AG10803 (cell line): ENCODE measurements at places on chromosomes 7 and 10.
A peak's percentile ranks its signal among the peaks of the same experiment; 100 is the strongest.

DNA sequence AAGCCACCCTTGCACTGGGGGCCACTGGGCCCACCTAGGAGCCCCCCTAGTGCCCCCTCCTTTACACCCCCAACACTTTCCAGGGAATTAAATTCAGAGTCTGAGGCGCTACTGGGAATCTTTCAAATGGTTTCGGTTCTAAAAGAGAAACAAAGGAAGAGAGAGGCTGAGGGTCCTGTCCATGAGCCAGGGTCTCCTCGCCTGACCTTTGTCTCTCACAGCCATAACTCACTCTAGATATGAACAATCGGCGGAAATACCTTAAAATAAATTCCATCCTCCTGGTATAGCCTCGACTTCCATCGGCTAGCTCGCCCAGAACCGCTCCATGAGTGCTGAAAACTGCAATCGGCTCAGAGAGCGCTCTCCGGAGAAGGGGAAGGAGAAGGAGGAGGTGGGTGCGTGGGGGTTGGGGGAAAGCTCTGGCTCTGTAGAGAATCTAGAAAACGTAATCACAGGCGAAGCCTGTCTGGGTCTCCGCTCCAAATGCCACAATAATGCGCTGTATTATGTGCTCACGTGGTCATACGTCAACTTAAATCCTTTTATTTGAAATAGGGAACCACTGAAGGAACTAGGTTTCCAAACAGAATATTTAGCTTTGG is 12.6 kb downstream of the HOXA4 start:
- no peak for DNase-seq

- DNase-seq: peak; percentile 33
These were observed 132.2 kb upstream of the INHBA start for GRCh38 chr7:41834805-41835694.

DNA sequence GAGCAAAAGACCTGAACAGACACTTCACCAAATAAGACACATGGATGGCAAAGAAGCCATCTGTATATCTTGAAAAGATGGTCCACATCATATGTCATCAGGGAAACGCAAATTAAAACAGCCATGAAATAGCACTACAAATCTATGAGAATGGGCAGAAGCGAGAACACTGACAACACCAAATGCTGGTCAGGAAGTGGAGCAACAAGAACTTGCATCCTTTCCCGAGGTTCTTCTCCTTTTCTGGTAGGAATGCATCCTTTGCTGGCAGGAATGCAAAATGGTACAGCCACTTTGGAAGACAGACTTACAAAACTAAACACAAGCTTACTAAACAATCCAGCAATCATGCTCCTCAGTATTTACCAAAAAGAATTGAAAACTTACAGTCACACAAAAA is 60.0 kb downstream of the PIK3AP1 start:
- no peak for DNase-seq

- no peak for DNase-seq
These were observed 50.4 kb upstream of the EBF3 start for GRCh38 chr10:130014263-130015074.

GRCh38 chr7:42461537-42461936 is 224.5 kb upstream of the GLI3 start:
- no peak for DNase-seq

GRCh38 chr10:101986624-101986971 is 69.4 kb downstream of the ARMH3 start:
- DNase-seq: no peak

- no peak for DNase-seq
These were observed 51.6 kb upstream of the MPP7 start for GRCh38 chr10:28354511-28354910.

GRCh38 chr10:45282061-45282460 is 33.3 kb downstream of the OR13A1 start:
- DNase-seq: no peak

DNA sequence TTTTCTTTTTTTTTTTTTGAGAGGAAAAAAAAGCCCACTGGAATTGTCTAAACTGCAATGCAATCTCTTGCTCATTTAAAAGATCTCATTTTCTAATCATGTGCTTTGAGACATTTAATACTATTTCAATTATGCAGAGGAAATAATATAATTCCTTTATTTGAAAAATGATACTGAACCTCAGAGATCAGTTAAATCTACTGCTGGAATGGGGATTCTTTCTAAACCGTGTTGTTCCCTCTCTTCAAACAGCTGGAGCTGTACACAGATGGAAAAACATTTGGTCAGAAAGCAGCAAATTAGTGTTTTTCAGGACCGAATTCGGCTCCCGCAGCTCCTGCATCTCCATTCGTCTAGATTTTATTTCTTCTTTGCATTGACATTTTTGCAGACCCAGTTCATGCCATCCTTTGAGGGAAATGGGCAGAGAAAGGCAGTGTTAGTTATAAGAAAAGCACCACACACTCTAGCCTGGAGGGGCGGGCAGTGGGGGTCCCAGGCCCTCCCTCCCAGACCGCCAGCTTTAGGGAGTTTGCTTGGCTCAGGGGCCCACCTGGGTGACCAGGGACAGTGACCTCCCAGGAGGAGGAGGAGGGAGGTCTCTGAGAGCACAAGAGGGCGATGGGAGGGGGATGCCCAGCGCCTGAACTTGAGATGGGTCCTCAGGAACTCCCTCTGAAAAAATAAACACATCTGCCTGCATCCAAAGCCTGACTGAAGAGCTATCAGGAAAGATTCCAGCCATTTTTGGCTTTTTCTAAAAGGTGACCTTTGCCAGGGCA is 32.4 kb downstream of the TRIM8 start:
- DNase-seq: no peak

DNA sequence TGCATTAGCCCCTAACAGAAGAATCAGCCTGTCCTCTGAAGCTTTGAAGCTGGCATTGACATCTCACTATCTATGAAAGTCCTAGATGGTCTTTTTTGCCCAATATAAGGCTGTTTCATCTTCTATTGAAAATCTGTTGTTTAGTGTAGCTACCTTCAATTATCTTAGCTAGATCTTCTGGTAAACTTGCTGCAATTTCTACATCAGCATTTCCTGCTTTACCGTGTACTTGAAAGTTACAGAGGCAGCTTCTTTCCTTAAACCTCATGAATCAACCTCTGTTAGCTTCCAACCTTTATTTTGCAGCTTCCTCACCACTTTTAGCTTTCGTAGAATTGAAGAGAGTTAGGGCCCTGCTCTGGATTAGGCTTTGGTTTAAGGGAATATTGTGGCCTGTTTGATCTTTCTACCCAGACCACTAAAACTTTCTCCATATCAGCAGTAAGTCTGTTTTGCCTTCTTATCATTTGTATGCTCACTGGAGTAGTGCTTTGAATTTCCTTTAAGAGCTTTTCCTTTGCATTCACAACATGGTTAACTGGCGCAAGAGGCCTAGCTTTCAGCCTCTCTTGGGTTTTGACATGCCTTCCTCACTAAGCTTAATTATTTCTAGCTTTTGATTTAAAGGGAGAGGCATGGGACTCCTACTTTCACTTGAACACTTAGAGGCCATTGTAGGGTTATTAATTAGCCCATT is 32.5 kb downstream of the ARID5B start:
- no peak for DNase-seq

DNA sequence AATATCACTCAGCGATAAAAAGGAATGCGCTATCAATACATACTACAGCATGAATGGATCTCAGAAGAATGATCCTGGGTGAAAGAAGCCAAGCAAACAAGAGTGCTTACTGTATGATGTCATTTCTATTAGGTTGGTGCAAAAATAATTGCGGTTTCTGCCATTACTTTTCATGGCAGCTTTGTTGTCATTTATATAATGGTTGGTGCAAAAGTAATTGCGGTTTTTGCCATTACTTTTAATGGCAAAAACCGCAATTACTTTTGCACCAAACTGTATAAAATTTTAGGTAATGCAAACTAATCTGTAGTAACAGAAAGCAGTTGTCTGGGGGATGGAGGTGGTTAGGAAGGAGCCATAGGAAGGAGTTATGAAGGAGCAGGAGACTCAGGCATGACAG is 318.3 kb upstream of the ZMIZ1 start:
- DNase-seq: no peak

DNA sequence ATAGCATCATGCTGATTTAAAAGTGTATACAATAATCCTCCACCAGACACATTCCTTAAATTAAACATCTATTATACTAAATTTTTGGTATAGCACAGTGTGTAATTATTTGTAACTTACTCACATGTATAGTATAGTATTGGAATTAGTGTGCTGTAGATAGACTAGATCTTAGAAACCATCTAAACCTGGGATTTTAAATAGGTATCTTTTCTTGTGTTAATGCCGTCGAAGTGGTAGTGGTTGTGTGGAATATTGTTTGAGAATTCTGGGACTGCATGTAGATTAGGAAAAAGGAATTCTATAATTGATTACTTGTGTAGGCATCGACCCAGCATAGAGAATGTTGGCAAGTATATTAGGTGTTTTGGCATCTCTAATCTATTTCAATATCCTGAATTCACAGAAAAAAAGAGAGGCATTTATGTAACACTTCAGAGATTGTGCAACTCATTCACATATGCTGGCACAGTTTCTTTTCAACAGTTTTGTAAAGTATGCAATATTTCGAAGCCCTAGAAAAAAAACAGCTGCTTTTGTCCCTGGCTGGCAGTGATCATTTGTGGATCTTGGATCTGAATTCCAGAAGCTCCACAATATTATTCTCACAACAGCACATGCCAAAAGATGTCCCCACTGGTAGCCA is 145.5 kb upstream of the AGR3 start:
- DNase-seq: peak; percentile 87
